A549 (cell line): ENCODE measurements at places on chromosomes 1 and 21.

GRCh38 chr1:15883326-15883725 is 35.8 kb downstream of the SPEN start:
- no peak for DNase-seq

GRCh38 chr1:16122916-16123315 is 33.0 kb downstream of the EPHA2 start:
- DNase-seq, result no peak

DNA sequence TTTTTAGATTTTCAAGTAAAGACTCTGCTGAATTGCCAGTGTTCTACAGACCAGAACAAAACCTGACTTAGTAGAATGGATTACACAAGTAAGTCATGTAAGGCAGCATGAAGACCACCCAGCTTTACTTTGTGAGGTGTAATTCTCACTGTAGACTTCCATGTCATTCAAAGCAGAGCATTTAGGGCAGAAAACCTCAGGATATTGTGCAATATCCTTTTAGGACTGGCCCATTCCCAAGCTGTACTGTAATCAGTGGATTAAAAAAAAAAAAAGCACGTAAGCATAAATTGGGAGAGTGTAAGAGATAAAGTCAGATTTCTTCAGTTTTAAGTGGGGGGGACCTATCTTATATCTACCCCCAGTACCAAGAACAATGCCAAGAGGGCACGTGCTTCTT is 380.5 kb upstream of the PRMT6 start:
- no peak for DNase-seq

GRCh38 chr1:204592246-204592948 is 76.2 kb downstream of the MDM4 start:
- DNase-seq, result no peak

DNA sequence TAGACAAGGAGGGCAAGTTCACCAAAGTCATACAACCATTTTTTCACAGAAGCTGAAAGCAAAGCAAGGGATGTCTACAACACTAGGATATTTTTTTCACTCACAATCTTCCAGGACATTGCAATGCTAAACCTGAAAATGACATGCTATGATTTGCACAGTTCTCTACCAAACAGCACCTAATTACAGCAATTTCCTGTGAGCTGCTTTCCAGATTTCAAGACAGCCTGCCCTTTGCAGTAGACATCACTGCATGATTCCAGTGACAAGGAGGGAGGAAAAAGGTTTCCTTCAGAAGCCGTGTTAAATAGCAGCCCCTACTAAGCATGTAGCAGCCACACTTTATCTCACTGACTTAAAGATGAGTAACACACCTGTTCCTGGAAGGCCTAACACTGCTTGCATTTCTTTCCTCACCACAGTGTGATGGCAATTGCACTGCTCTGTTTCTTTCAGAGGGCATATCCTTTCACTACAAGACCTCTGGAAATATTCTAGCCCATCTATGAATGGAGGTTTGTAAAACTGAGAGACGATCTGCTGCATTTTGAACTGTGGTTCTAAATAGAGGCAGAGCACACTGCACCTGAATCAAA is 97.1 kb downstream of the DUSP10 start:
- DNase-seq, result no peak

GRCh38 chr1:78437941-78438340 is 52.8 kb upstream of the PTGFR start:
- no peak for DNase-seq

DNA sequence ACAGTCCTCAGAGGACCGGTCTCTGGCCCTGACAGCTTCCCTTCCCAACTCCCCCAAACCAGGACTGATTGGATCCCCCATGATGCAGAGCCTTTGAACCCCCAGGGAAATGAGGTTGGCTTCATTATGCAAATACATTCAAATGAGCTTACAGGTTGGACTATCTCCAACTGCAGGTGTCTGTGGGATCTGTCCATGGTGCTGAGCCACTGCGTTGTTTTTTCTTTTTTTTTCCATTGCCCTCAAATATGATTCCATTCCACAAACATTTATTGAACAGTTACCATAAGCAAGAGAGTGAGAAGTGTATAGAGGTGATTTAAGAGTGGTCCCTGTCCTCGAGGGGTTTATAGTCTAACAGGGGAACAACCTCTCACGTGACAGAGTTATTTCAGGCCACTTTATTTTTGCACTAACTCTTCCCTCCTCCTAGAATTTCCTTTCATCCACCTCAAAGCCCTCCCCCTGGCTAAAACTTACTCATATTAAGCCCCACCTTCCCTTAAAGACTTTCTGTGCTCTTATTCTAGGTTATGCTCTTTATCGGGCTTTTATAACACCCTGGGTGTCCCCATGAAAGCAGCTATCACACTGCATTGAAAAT is 21.9 kb downstream of the DLGAP3 start:
- DNase-seq, result no peak

GRCh38 chr1:171849245-171849898 is 8.1 kb downstream of the DNM3 start:
- DNase-seq, result no peak

- peak; percentile 80 for DNase-seq
Measured at GRCh38 chr1:220879076-220879508, at the start of gene HLX. HLX (plus strand) TSS chr1:220879443; CDS start chr1:220879858, 415 bp downstream.

DNA sequence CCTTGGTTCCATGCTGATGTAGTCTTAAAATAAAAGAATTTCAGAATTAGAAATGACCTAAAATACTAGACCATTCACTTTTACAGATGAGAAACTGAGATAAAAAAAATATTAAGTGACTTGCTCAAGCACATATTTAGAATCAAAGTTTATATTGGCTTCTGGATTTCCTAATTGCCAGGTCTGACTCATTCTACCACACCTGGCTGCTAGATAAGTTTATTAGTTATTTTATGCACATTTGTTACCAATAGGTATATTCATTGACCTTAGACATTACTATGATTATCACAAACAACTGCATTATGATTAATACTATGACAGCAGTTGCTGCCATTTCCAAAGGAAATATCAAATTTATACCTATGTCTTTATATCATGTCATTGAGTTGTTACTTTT is 497.5 kb downstream of the RWDD3 start:
- DNase-seq, result no peak

DNA sequence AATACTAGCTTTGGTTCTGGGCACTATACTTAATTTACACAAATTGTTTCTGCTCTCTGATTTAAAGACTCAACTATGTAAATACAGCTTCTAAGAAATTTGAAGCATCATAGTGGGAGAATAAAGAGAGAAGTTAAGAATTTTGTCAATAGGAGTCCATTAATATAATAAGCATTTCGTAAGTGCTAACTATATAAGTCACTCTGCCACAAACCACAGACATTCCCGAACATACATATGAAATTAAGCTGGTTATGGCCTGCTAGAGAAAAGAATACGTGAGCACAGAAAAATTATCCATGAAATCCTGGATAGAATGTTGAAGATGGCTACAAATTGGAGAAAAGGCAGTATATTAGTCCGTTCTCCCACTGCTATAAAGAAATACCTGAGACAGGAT is 526.2 kb downstream of the MRPL39 start:
- DNase-seq, result no peak

- DNase-seq, result no peak
Measured at GRCh38 chr1:242201090-242201489, 202.2 kb upstream of the MAP1LC3C start.

- no peak for DNase-seq
Measured at GRCh38 chr1:3662080-3662671, 9.9 kb downstream of the TP73 start.

- DNase-seq, result no peak
Measured at GRCh38 chr1:240743705-240744104, 131.8 kb upstream of the GREM2 start.

DNA sequence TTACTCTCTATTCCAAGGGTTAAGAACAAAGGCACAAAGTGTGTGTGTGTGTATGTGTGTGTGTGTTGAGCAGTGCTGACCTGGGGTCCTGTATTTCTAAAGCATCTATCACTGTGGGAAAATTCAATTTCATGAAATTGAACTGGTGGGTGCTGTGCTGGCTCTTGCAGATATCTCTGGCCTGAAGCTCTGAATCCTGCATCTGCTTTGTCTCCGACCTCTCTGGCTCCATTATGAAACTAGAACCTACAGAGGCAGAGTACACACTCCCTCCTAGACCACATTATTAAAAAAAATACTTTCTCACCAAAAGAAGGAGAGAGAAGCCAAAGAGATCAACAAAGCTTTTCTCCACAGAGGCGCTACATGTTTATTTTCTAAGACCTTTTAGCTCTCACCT is 88.4 kb upstream of the PDE4B start:
- DNase-seq, result no peak

DNA sequence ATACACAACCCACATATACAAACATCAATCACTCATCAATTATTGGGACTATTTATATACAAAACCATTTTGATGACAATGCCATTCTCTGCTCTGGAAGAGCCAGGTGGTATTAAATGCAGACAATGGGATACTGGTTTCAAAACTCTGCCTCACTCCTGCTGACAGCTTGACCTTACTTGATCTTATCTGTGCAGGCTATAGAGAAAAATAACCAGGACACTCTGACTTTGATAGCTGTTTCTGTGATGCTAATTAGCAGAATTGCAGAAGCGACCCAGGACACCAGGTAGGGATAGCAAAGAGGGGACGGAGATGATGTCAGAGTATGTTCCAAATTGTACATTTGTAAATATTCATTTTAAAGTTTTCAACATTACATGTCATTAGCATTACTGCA is 89.5 kb downstream of the OLFM3 start:
- DNase-seq, result no peak
